ENCODE measurements at places on chromosomes 5 and 9. TPM values are rescaled to one million over a fixed set of nuclear protein-coding genes. Genes with fewer than 3 reads are reported as not detected.

- DNase-seq: no peak
Measured at GRCh38 chr9:73806876-73807275, 655.2 kb downstream of the ANXA1 start.

DNA sequence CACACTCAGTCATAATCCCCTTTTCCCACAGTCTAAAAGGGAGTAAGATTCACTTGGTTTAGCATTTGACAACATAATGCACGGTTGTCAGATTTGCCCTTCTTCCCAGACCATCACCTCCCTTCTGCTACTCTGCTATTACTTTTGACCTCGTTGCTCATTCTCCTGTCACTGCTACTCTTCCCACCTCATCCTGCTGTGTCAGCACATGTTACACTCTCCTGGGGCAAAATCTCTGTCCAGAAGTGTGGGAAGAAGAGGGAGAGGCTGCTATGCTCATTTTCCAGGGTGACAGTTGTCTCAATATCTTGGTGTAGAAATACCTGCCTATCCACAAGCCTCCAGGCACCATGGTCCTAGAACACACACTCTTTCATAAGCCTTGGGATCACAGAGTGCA lies 449.9 kb upstream of the PIK3R1 start:
- no peak for DNase-seq

DNA sequence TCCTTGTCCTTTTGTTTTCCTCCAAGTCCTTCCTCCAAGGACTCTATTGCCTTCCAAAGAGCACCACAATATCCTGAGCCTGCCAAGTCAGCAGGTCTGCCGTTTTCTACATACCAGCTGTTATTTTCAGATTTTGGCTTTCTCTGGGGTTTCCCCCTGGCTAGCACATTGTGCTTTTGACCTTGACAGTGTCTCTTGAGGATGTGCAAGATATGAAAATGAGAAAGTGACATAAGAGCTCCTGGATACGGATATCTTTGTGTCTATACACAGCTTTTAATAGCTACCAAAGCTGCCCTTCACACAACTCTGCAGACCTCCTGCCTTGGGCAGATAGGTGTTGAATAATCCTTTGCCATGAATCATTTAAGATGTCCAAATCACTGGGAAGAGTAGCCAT lies 67.0 kb downstream of the HAPLN1 start:
- no peak for DNase-seq

DNA sequence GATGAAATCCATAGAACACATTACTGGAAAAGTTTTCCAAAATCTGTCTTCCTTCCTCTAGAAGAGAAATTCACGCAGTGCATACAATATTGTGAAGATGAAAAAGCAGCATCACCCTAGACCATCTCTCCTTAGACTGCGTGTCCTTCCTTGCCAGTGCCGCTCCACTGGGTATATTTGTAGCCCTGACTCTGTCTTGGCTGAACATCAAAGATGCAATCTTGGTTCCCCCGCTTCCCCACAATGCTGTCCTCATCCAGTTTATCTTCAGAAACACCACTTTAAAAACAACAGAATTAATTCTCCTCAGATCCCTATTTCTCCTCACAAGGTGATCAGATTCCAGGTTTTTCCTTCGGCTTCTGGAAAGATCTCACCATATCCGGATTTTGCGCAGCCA lies 53.9 kb downstream of the ROR2 start:
- DNase-seq: no peak

DNA sequence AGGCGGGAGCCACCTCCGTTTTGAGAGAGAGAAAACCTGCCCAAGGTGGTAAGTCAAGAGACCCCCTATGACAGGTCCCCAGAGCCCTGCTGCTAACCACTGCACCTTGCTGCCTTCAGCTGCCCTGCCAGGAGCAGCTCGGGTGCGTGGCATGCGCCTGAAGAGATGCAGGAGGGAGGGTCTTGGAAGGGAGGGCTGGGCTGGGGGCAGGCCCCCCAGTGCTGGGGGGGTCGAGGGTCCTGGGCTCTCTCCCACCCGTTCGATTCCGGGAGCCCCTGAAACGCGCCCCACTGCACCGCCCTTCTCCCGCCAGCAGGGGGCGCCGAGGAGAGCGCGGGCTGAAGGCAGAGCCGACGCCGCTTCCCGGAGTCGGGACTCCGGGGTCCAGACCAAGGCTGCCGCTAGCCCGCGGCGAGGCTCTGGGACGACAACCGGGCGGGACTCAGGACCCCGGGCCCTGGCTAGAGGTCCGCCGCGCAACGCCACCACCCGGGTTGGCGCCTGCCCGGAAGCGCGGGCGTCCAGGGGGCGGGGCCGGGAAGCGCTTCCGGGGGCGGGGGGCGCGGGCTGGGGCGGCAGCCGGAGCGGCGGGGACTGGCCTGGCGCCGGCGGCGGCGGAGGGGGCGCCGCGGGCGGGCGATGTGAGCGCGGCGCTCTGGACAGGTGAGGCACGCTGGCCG lies at the start of gene ZBTB34:
Gene ZBTB34, plus strand, starts transcription at position 563 of the 680 bp plus-strand sequence. CDS start 18,761 bp downstream, outside the sequence.
- no peak for DNase-seq

DNA sequence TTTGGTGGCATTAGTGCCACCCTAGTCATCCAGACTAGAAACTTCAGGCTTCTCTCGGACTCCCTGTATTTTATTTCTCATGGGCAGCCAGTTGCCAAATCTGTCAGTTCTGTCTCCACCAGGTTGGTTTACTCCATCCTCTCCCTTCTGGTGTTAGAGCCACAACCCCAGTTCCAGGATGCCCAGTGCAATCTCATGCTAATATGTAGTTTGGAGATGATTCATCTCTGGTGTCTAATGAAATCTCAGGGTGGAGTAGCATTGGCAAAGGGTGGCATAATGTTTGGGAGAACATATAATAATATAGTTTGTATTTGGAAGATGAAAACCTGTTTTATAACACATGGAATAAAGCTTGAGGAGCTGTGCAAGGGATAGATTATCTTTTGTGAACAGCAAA lies 30.2 kb downstream of the SLC46A2 start:
- no peak for DNase-seq

- peak; percentile 95 for DNase-seq
Measured at GRCh38 chr9:17134396-17135294, at the start of gene CNTLN. TSS of gene CNTLN (plus strand) at chr9:17135040. CDS start at chr9:17135066, 26 bp downstream.

DNA sequence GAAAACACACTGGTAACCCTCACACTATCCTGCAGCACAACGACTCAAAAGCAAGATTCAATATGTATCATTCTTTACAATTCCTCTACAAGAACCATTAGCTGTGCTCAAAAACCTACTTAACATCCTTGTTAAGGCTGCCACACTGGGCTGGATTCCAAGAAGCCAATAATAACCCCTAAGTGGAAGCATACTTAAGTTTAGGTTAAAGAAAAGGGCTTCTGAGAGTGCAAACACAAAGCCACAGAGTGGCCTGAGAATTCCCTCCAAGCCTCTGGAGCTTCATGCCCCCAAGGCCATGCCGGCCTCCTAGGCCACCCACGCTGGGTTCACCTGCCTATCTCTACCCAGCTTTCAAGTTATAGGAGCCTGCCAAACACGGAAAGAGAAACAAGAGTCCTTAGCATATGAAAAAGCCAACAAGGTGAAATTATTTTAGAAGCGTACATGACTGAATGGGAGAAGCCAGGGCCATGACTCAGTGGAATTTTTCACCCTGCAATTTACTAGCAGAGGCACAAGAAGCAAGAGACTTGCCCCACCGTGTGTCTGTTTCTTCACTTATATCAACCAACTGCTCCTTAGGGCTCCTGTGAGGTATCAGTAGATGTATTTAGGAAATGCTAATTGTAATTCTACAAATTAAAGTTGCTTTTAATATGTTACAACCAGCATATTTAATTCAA lies 293.0 kb downstream of the SPOCK1 start:
- no peak for DNase-seq

- DNase-seq: peak; percentile 97
Measured at GRCh38 chr9:134641173-134641989, at the start of gene COL5A1. TSS of gene COL5A1 (plus strand) at chr9:134641803. CDS start at chr9:134642188, 385 bp downstream.

- DNase-seq: no peak
Measured at GRCh38 chr9:91221332-91221731, 140.4 kb downstream of the AUH start.

DNA sequence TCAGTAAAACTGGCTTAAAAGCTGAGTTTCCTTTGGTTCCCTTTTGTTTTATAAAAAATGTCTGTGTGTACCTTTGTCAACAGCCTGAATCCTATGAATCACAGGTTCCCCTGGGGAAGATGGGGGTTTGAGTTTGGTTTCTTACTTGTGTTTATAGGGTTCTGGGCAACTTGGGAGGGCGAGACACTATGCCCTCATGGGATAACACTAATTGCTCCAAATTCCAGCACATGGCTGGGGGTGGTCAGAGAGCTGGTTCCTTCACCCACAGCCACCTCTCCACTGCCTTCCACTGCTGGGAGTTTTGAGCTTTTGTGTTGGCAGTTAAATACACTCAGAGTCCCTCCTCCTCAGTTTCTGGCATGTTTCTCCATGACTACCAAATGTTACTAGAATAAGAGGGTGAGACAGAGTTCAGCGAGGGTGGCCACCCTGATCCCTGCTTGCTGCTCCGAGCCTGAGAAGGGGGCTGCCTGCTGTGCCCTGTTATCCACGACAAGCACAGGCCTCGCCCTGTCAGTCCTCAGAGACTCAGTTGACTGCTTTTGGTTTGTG lies 83.0 kb upstream of the EPB41L4B start:
- DNase-seq: no peak

GRCh38 chr9:95307538-95307937 lies 10.0 kb downstream of the FANCC start:
- DNase-seq: no peak

DNA sequence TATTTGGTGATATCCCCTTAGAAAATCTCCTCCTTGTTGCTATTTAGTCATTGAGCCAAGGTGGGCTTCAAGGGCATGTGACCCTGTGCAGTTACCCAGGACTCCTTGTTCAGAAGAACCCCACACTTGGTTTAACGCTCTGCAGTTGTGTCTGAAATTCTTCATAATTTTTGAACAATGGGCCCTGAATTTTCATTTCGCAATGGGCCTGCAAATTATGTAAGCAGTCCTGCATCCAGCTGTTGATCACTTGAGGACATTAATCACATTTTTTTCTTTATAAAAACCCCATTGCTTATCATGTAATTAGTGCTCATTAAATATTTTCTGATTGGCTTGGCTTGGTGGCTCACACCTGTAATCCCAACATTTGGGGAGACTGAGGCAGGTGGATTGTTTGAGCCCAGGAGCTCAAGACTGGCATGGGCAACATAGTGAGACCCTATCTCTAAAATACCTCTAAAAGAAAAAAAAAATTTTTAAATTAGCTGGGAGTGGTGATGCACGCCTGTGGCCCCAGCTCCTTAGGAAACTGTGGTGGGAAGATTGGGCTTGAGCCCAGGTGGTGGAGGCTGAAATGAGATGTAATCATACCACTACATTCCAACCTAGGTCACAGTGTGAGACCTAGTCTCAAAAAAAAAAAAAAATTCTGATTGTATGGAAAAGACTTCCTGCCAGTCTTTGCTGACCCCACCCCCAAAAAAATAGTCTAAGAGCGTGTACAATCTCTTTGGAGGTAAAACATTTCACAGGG lies 194.2 kb upstream of the HAPLN1 start:
- DNase-seq: no peak

DNA sequence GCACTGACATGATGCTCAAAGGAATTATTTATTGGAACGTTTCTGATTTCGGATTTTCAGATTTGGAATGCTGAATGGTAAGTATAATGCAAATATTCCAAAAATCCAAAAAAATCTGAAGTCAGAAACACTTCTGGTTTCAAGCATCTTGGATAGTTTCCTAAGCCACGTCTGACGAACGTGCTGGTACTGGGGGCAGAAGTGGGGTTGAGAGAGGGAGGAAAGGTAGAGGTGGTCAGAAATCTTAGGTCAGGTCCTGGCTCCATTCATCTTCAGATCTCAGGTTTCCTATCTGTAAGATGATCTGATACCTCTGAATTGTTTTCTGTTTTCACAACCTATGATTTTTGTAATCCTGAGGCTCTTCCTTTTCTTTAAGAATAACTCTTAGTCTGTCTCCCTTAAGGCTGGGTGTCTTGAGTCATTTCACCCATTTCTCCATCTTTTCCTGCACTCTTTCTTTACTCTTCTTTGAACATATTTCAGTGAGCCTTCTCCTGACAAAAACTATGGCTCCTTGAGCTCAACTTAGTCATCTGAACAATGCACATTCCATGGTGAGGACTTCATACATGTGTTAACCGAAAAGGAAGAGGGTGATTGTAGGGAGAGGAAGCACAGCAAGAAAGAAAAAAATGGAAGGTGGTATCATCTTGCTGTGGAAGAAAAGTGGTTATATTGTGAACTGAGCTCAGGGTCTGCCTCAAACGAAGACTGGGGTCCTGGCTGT lies 3.3 kb downstream of the SGCD start:
- no peak for DNase-seq

DNA sequence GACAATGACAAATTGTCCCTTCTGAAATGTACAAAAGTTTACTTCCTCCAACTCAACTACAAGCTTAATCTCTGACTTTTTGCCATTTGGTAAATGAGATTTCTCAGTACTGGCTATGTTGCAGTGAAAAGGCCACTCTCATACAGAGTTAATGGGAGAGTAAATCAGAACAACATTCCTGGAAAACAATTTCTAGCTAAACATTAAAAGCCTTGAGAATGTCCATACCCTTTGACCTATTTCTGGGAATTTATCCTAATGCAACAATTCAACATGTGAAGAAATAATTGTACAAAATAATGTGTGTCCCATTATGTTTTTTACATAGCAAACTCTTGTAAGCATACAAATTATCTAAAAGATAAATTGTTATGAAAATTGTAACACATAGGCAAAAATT lies 56.3 kb upstream of the SPEF2 start:
- no peak for DNase-seq

DNA sequence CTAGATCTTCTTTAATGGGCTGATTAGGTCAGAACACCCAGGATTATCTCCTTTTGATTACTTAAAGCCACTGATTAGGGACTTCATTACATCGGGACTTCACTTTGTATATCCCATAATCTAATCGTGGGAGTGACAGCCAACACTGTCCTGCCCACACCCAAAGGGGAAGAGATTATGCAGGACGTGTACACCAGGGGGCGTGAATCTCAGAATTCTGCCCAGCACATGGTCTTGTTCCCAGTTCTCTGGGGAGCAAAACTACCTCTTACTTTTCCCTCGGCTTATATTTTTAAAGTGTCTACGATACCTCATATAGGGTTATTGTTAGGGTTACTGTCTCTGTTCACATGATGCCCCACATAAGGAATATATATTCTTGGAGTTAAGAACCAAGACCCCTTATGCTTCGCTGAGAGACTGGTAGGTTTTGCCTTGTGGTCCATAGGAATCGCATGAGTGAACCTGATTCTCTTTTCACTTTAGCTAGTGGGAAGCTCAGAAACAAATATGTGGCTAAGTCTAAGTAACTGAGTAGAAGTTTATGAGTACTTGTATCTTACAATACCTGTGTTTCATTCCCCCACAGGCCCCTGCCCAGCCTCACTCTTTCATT lies 192.7 kb downstream of the GNA14 start:
- no peak for DNase-seq

GRCh38 chr9:2362150-2362549 lies 259.4 kb upstream of the VLDLR start:
- DNase-seq: no peak

GRCh38 chr9:36597412-36598178 lies 24.9 kb downstream of the MELK start:
- DNase-seq: no peak

FOXD4L5 gene
- not detected for total RNA-seq

DDX4 gene
- total RNA-seq: not detected

IL31RA gene
- total RNA-seq: 0.29 TPM

GRM6 gene
- total RNA-seq: not detected

HNRNPH1 gene
- 234 TPM for total RNA-seq

FCHSD1 gene
- 12.0 TPM for total RNA-seq

MARCHF3 gene
- 3.0 TPM for total RNA-seq

MYMK gene
- total RNA-seq: not detected

CNTRL gene
- total RNA-seq: 14.1 TPM

PTPN3 gene
- total RNA-seq: 2.0 TPM

ZNG1A gene
- 50.7 TPM for total RNA-seq

FST gene
- 5.8 TPM for total RNA-seq

TAS2R1 gene
- total RNA-seq: not detected

SH3PXD2B gene
- 54.8 TPM for total RNA-seq

Data from esophagus muscularis mucosa (tissue), 4 donors.